ENCODE measurements at places on chromosomes 12 and 14.

GRCh38 chr12:122371475-122372045 is 50.9 kb downstream of the CLIP1 start:
- DNase-seq, result no peak

DNA sequence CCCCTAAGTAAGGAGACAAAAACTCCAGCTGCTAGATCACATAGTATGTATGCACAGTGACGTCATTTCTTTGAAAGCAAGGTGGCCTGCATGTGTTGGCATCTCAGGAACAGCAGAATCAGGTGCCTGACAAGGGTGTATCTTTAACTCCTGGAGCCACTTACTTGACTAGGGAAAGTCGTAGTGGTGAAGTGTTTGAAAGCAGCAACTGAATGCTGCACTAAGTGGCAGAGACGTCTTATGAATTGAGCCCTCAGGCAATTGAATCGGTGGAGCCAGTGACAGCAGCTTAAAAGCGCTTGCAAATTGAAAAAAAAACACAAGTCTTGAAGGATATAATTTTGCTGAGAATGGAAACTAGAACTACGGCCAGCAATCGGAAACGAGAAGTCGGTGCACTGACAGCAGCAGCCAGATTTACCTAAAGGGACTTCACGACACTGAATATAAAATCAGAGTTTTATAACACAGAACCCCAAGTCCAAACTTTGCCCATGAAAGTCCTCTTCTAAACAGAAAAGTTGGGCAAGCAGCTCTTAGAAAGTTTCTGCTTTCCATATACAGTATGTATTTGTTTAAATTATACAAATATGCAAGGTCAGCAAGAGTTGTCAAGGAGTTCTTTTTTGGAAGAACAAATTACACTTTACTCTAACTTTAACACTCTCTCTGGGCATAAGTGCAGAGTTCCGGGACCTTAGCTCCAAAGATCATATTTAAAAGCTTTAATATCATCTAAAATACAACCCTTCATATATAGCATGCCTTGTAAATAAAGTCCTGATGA is 1.1 kb downstream of the IGF1 start:
- DNase-seq, result peak; percentile 53

DNA sequence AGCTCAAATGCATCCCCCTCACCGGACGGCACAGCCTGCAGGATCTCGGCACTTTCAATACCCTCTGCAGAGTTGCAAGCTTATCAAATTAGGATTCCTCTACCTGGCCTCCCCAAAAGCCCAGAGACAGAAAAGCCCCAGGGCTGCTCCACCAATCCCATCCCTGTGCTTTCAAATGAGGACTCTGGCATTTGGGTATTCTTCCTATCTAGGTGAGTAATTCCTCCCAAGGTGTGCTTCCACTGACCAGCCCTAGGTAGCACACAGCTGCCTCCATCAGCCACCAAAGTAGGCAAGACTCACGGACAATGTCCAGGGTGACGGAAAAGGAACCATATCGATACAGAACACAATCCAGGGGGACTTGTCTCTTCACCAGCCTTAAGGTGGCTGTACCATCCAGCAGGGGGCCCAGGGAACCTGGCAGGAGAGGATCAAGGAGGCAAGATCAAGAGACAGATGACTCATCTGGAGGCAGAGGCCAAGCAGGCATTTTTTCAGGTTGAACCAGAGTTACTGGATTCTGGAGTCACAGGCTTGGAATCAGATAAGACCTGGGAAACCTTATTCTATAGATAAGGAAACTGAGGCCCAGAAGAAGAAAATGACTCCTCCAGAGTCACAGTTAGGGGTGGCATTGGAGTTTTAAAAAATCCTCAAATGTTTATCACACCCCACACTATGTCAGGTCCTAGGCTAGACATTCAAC is 9.9 kb downstream of the PMEL start:
- DNase-seq, result no peak

GRCh38 chr14:61887628-61888027 is 125.4 kb downstream of the SNAPC1 start:
- DNase-seq, result no peak

DNA sequence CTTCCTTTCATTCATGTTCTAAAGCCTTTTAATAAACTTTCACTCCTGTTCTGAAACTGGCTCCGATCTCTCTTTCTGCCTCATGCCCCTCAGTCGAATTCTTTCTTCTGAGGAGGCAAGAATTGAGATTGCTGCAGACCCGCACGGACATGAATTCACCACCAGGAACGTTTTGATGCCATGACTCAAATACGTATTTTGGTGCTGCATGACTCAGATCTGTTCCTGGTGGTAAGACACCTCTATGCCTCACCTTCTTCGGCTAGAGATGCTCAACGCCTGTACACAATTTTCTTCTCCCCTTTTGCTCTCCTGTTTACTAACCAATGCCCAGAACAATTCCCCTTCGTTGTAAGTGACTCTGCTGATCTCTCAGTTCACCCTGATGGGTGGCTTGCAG is 52.0 kb upstream of the RIMBP2 start:
- no peak for DNase-seq

DNA sequence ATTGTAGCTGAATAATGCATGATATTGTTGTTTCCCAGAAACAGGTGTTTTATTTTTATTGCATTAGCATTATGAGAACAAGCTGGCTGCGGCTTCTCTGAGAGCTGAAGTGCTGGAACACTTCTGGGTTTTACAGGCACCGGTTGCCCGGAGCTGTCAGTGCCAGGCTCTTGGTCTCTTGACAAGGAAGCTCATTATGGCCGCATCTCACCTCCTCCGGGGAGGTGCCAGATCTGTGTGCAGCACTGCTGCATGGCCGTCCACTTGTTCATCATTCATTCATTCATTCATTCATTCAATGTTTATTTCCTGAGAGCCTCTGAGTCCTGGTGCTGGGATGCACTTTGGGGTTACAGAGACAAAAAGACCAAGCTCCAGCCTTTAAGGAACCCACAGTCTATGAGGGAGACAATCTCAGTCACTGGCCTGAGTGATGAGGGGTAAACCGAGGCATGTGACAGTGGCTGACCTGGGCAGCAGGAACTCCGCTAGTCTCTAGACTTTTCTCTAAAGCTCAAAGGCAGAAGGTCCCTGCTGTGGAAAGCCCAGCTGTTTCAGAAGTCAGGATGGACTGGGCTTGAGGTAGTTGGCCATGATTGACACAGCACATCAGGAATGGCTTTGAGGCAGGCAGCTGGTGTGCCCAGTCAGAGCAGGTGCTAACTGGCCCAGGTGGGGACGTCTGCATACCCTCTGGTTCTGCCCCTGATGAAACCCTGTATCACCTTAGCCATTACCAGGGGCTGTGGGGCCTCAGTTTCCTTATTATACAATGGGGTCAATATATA is 181.0 kb downstream of the ADGRD1 start:
- DNase-seq, result no peak

- DNase-seq, result no peak
Observed at GRCh38 chr14:24978862-24979724, 70.9 kb downstream of the STXBP6 start.

DNA sequence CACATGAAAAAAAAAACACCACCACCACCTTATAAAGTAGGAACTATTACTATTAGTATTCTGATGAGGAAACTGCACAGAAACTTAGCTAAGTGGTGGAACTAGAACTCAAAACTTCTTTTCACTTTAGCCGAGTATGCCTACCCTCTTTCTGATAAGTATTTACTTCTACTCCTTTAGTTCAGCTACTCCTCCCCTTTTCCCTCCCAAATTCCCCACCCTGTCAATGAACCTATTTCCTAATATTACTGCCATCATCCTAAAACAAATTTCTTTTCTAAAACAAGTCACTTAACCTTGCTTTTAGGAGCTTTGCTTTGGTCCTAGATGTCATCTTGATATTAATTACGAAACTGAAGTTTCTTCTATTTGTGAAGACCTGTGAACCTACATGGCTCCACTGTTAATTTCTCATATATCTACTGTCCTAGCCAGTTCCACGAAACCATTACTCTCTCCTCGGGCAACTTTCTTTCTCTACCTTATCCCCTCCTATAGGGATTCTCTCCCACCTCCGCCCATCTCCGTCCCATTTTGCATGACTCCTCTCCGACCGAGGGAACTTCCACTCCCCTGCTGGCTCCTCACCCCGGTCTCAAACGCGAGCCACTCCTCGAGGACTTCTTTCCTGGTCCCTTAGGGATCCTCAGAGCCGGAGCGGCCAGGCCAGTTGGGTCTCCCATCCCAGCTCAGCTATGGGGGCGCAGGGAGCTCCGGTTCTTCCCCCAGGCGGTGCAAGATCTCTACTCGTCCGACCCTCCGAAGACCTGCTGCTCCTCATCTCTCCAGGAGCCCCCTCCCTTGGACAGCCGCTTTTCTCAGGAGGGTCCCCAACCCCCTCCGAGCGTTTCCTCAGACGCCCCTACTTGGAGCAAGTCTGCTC is 1.1 kb downstream of the NUMB start:
- peak; percentile 37 for DNase-seq

GRCh38 chr12:115660211-115660805 is 617.2 kb downstream of the MED13L start:
- DNase-seq, result no peak

Data from A673 (cell line).